ENCODE measurements at places on chromosomes 12 and 14. TPM values are rescaled to one million over a fixed set of nuclear protein-coding genes. Genes with fewer than 3 reads are reported as not detected.

DNA sequence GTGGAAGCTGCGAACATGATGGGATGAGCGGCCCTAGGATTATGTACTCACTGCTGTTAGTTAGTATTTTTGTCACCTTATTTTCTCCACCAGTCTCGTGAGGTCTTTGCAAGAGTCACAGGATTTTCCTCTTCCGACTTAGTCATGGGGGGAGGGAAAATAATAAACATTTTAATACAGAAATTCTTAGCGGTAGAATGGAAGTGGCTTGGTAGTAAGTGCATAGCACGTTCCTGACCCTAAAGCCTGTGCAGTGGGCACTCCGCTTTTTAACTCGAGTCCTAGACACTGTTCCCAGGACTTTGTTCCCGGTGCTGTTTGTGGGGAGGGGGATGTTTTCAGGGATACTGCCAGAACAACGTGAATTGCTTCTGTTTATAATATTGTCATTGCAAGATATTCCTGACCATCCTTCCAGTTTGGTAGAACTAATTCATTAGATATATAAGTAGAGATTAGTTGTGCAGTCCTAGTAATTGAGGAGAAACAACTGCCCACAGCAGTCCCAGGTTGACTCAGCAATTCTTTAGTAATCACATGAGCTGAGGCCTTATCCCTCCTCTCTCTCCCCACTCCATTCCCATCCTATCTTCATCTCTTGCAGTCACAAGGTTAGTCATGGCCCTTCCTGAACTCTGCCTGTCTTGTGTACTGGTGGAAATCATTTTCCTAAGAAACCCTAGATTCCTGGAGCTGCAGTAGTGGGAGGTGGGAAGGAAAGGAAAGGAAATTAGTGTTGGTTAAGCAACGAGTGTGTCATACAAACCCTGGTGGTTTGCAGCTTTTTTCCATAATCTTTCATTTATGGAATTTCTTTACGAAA is 799 bp downstream of the SLC38A6 start:
- H3K36me3 ChIP-seq = peaks cover 12% of the 10 kb centered on the region
- H3K27ac ChIP-seq = peak overlapping the region; percentile 88
- DNase-seq = no peak
- H3K4me3 ChIP-seq = peak overlapping the region; percentile 85
- H3K4me1 ChIP-seq = peaks cover 56% of the 10 kb centered on the region
- no peaks in the 10 kb centered on the region for H3K27me3 ChIP-seq

DNA sequence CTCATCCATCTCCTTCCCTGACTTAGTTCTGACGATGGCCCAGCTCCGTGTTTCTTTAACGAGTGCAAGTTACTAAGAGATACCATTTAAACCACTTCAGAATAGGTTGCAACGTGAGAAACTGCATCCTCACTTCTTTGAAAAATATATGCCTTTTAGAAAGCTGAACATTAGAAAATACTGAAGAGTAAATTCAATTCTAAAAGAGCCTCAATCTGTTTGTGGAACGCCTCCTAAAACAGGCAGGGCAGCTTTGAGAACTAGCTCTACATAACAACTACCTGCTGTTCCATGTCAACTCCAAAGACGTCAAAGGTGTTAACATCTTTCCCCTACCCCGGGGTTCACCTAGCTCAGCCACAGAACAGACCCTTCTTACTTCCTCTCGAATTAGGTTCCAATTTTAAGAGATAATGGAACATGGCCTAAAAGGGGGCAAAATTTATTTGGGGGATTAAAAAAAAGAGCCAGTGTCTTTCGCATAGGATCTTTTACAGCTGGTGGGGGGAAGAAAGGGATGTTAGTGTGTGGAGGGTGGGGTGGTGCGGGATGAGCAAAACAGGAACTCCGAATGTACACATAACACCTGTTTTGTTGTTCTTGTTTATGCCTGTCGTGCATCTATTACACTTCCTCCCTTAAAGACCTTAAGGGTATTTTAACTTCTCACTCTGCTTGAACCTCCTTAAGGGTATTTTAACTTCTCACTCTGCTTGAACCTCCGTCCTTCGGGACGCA is 3.3 kb downstream of the BHLHE41 start:
- no peak for DNase-seq
- H3K4me1 ChIP-seq = peaks cover 51% of the 10 kb centered on the region
- no peaks in the 10 kb centered on the region for H3K27me3 ChIP-seq
- H3K4me3 ChIP-seq = peak overlapping the region; percentile 89
- no peaks in the 10 kb centered on the region for H3K36me3 ChIP-seq
- peak overlapping the region; percentile 97 for H3K27ac ChIP-seq

DNA sequence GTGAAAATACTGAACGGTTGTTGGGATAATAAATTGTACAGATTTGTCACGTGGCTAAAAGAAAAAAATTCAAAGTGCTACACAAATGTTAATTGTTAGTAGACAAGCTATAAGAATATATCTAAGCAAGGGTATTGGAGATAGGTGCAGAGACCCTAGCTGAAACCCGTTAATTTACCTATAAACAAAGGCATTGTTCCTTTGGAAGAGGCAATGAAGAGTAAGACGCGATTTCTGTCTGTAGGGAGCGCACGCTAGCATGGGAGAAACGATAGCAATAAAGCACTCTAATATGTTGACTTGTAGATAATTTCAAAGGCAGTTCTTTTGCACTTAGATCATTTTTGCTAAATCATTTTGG is 565 bp downstream of the CCDC77 start:
- H3K27ac ChIP-seq = peak overlapping the region; percentile 81
- H3K4me1 ChIP-seq = peaks cover 19% of the 10 kb centered on the region
- H3K36me3 ChIP-seq = peaks cover 3% of the 10 kb centered on the region
- peak overlapping the region; percentile 74 for H3K4me3 ChIP-seq
- DNase-seq = no peak

DNA sequence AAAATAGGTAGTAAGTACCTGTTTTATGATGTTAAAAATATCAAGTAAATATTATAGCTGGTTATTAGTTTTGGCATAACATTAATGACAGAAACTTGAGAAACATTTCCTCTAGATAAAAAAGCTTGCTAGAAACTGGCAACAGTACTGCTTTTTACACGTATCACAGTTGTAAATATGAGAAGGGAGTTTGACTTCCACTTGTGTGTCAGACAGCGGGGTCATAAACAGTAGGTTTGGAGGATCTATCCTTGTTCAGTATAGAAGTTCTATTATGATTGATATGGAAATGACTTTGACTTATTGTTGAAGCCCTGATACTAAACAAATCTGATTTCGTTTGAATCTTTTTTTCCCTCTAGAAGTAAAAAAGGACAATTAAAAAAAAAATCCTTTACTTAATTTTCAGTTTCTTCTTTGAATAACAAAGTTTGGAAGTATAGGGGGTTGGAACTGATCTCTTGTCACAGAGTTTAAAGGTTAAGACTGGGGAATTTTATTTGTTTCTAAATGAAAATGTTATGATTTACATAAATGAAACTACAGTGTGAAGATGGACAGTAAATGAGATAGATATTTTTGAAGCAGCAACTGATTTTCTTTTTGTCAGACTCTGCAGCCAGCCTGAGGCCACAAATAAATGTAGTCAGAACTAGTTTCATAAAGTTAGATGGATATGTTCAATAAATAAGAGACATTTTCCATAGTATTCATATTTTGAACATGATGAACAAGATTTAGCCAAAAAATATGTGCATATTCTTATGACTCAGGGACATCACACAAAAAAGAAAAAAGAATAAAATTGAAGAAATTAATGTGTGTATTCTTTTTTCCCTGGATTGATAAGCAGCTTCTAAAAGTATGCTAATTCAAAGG is 50.1 kb downstream of the WNK1 start:
- peaks cover 56% of the 10 kb centered on the region for H3K4me1 ChIP-seq
- H3K36me3 ChIP-seq = no peaks in the 10 kb centered on the region
- no peak overlapping the region for H3K27ac ChIP-seq
- H3K4me3 ChIP-seq = no peak overlapping the region
- H3K27me3 ChIP-seq = no peaks in the 10 kb centered on the region

GRCh38 chr12:3251691-3252090 is 174.5 kb downstream of the TSPAN9 start:
- no peak overlapping the region for H3K4me3 ChIP-seq
- H3K27me3 ChIP-seq = no peaks in the 10 kb centered on the region

- H3K4me1 ChIP-seq = no peaks in the 10 kb centered on the region
- DNase-seq = no peak
- H3K27ac ChIP-seq = no peak overlapping the region
- H3K4me3 ChIP-seq = no peak overlapping the region
- H3K36me3 ChIP-seq = no peaks in the 10 kb centered on the region
These were observed 94.4 kb downstream of the SYT1 start for GRCh38 chr12:78958941-78959340.

DNA sequence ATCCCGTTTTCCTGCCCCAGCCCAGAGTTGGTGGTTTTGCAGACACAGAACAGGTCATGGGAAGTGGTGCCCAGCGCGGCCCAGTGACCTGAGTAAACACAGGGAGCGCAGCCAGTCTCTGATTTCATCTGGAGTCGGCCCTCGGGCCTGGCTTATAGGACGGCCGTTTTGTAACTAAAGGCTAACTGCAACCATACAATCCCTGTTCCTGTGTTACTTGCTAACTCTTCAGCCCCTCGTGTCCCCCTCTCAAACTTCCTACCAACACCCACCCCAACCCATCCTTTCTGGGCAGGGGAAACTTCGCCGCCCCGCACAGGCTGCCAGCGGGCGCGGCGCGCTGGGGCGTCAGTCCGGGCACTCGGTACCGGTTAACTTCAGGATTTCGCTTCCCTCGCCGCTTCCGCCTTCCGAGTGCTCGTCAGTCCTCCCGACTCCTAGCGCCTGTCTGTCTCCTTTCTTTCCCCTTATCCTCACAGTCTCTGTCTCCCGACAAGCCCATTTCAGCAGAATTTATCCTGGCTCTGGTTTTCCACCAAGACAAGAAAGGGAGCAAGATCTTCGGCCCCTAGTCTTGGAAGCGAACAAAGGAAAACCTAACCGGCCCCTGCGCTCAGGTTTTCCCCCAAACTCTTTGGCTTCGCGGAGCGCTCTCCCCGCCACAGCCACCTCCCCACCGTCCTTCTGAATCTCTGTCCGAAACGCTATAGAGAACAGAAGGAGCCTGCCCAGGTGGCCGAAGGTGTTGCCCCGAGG is 2.0 kb downstream of the SIX1 start:
- H3K27ac ChIP-seq = peak overlapping the region; percentile 97
- H3K4me3 ChIP-seq = peak overlapping the region; percentile 90
- H3K27me3 ChIP-seq = no peaks in the 10 kb centered on the region
- peak; percentile 91 for DNase-seq

GRCh38 chr12:130266751-130267150 is 70.9 kb upstream of the PIWIL1 start:
- no peak overlapping the region for H3K4me3 ChIP-seq
- H3K4me1 ChIP-seq = no peaks in the 10 kb centered on the region

GRCh38 chr12:118746176-118746575 is 235.2 kb upstream of the SRRM4 start:
- no peak overlapping the region for H3K4me3 ChIP-seq
- no peaks in the 10 kb centered on the region for H3K36me3 ChIP-seq
- H3K27ac ChIP-seq = no peak overlapping the region
- no peak for DNase-seq

GRCh38 chr12:14928931-14929330 is 9.4 kb downstream of the ERP27 start:
- H3K27me3 ChIP-seq = no peaks in the 10 kb centered on the region
- H3K36me3 ChIP-seq = no peaks in the 10 kb centered on the region
- H3K4me3 ChIP-seq = no peak overlapping the region
- H3K4me1 ChIP-seq = no peaks in the 10 kb centered on the region
- DNase-seq = no peak

GRCh38 chr14:76644855-76645518 is 116.3 kb upstream of the VASH1 start:
- H3K27me3 ChIP-seq = no peaks in the 10 kb centered on the region
- no peak for DNase-seq
- no peak overlapping the region for H3K27ac ChIP-seq
- no peaks in the 10 kb centered on the region for H3K4me1 ChIP-seq
- H3K36me3 ChIP-seq = no peaks in the 10 kb centered on the region

DNA sequence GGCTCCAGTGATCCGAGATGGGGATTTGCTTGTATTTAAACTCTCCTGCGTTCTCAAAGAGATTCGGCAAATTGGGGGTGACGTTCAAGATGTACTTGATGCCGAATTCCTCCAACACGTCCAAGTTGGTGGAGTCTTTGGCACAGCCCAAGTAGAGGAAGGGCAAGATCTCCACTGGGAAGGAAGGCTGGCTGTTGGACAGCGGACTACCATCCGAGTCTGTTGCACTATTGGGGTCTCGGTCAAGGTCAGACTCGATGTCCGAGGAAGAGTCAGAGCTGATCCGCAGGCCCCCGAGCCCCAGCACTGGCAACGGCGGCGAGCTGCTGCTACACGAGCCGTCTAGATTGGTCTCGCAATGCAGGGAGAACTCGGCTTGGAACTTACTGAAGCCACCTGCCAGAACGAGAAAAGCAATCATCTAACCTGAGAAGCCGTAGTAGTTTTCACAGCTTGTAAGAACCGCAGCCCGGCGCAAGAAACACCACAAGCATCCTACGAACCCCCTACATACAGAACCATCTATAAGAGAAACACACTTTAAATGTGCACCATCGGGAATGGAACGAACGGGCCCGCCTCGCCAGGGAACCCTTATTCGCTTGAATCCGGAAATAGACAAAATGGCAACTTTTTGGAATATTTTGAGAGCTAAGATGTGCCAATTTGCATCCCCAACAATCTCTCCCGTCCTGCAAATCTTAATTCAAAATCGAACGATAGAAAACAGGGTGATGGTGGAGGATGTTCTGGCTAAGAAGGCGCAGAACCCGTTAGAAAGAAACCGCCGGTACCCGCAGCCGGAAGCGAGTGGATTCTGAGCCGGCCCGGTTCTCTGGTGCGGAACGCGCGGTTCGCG is 1.4 kb downstream of the DUSP6 start:
- no peak for DNase-seq
- H3K36me3 ChIP-seq = no peaks in the 10 kb centered on the region
- peaks cover 80% of the 10 kb centered on the region for H3K27me3 ChIP-seq
- H3K4me3 ChIP-seq = peak overlapping the region; percentile 77

- H3K4me3 ChIP-seq = no peak overlapping the region
- H3K4me1 ChIP-seq = no peaks in the 10 kb centered on the region
- no peak for DNase-seq
- no peak overlapping the region for H3K27ac ChIP-seq
- no peaks in the 10 kb centered on the region for H3K36me3 ChIP-seq
- H3K27me3 ChIP-seq = peaks cover 3% of the 10 kb centered on the region
These were observed 12.9 kb downstream of the BCL11B start for GRCh38 chr14:99258876-99259726.

DNA sequence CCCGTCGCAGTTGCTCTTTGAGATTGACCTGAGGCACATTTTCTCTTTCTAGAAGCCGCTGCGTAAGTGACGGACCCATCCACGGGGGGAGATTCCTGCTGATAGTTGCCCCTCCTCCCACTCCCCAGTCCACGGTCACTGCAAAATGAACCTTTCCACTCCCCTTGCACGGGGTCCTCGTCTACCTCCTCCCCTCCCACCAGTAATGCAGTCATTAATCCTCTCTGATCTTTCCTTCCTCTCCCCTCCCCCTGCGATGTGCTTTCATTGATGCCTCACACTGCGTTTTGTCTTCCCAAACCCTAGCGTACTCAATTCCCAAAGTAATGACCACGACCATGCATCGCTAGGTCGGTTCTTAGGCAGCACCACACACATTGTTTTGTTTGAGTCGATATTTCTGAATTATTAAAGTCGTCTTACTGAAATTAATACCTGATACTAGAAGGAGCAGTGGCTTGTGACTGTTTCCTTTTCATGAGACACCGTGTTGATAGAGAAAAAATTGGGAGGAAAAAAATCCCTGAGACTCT is 857 bp downstream of the ETNK1 start:
- H3K4me1 ChIP-seq = peaks cover 34% of the 10 kb centered on the region
- H3K27me3 ChIP-seq = no peaks in the 10 kb centered on the region
- H3K36me3 ChIP-seq = no peaks in the 10 kb centered on the region
- H3K27ac ChIP-seq = peak overlapping the region; percentile 98
- DNase-seq = peak; percentile 5

SCN8A gene
- total RNA-seq = not detected

FAM222A gene
- total RNA-seq = 7.0 TPM

KRT79 gene
- total RNA-seq = not detected

SPIC gene
- not detected for total RNA-seq

ALDH6A1 gene
- 18.5 TPM for total RNA-seq

HDAC7 gene
- total RNA-seq = 14.0 TPM
